ENCODE measurements at places on chromosomes 7 and 10.

DNA sequence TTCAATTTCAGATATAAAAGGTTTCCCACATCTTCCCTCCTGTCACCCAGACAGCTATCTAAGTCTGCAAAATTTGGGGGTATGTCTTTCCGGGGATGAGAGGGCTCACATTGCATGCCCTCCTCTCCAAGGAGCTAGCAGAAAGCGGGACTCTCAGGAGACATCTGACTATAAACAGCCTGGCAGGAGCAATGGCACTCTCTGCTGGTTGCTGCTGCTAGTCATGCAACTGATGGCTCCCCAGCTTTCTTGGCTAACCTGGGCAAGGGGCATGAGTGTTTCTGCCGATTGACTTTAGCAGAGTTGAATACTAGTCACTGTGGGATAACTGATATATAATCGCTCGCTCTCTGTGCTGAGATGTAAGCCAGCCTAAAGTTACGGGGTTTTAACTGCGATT lies 12.0 kb downstream of the TBX20 start:
- DNase-seq: no peak

DNA sequence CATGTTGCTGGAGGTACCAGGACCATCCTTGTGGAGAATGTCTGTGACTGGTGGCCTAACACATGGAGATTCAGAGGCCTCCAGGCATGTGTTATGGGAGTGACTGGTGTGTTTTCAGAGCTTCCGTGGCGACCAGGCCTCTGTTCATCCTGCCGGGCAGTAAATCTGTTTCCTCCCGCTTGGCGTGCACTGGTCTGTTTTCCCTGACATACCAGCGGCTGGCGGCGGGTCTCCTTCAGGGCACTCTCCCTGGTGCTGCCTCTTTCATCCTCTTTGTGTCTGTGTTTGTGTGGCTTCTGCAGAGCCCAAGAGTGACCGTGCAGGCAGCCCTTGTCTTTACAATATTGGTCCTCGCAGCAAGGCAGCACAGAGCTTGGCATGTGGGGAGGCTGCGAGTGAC lies 385.1 kb upstream of the MKI67 start:
- DNase-seq: no peak

DNA sequence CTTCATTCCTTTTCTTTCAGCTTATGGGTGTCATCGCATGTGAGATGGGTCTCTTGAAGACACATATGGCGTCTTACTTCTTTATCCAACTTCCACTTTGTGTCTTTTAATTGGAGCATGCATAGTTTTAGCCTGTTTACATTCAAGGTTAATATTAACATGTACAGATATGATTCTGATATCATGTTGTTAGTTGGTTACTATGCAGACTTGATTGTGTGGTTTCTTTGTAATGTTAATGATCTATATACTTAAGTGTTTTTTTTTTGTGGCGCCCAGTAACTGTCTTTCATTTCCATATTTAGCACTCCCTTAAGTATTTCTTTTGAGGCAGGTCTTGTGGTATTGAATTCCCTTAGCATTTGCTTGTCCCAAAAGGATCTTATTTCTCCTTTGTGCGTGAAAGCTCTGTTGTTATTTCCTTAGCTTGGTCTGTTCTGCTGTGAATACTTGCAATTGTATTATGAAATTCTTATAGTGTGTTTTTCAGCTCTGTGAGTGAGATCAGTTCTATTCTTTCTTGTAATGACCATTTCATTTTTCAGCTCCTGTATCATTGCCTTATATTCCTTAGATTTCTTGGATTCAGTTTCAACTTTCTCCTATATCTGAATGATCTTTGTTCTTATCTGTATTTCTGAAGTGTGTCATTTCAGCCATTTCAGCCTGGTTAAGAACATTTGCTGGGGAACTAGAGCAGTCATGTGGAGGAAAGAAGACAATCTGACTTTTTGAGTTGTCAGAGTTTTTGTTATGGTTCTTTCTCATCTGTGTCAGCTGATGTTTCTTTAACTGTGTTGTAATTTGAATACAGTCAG lies 88.4 kb downstream of the ABCA13 start:
- DNase-seq: no peak

- no peak for DNase-seq
Observed at GRCh38 chr7:3087243-3087755, 43.6 kb upstream of the CARD11 start.

- no peak for DNase-seq
Observed at GRCh38 chr10:112230325-112230988, 46.9 kb upstream of the GPAM start.

- no peak for DNase-seq
Observed at GRCh38 chr10:45427262-45427969, 53.4 kb downstream of the ALOX5 start.

GRCh38 chr7:44959433-44959951 lies 19.3 kb downstream of the MYO1G start:
- peak; percentile 81 for DNase-seq

DNA sequence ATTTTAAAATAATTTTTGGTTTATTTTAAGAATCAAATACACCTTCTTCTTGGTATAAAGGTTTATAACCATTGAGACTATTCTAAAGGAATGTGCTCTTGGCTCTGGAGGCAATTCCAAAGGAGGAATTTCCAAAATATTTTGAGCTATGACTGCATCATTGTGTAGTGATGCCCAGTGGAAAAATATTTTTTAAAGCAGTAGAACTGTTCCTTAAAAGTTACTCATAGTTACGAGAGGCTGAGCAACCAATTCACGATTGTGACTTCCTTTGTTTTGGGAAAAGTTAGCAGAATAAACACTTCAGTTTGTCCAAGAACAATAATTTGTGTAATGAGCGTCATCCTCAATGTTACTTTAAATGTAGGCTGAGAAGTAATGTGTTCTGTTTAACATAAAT lies 233.6 kb downstream of the BAMBI start:
- no peak for DNase-seq

GRCh38 chr7:149626972-149627371 lies 129.4 kb upstream of the ZNF746 start:
- no peak for DNase-seq

DNA sequence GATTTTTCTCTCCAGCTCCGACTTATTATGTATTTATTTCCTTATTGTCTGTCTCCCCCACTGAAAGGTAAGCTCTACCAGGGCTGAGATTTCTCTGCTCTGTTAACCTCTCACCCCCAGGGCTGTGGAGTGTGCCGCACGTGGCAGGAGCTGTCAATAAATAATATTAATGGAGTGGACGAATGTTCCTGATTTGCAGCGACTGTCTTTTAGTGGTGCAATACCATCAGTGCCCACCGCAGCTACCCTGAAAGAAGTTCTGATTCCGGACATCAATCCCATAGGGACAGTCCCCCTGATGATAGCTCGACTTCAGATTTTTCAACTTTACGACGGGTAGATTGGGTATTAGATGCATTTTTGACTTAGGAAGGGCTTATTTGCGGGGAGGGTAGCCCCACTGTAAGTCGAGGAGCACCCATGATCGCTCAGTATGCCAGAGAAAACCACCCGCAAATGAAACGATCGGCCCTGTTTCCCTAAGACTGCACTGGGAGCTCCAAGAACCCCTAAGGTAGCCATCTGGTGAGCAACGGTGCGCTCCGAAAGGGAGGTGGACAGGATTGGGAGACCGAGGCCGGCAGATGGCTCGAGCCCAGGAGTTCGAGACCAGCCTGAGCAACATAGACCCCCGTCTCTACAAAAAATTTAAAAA lies 986 bp upstream of the PPP2R2D start:
- no peak for DNase-seq

GRCh38 chr7:99693427-99694200 lies 13.8 kb upstream of the CYP3A5 start:
- DNase-seq: no peak

DNA sequence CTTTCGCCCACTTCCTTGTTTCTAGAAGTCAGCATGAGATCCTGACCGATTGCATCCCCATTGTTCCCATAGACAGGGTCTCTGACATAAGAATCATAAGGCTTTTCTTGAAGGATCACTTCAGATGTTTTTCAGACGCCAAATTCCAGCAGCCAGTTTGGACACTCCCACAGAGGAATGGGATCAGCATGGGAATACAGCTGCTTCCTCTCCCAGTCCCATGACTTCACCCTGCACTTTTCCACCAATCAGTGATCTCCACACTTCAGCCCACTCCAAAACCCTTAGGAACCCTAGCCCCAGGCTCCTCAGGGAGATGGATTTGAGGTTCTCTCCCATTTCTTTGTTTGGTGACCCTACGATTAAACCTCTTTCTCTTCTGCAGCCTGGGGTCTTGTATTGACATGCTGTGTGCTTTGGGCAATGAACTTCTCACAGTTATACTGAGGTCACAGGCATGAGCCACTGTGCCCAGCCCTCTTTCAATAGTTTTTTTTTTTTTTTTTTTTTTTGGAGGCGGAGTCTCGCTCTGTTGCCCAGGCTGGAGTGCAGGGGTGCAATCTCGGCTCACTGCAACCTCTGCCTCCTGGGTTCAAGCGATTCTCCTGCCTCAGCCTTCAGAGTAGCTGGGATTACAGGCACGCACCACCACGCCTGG lies 52.8 kb upstream of the CHST3 start:
- DNase-seq: no peak

GRCh38 chr7:17297243-17297642 lies 1.2 kb upstream of the AHR start:
- DNase-seq: no peak

GRCh38 chr10:75446508-75446907 lies 15.1 kb downstream of the LRMDA start:
- no peak for DNase-seq

DNA sequence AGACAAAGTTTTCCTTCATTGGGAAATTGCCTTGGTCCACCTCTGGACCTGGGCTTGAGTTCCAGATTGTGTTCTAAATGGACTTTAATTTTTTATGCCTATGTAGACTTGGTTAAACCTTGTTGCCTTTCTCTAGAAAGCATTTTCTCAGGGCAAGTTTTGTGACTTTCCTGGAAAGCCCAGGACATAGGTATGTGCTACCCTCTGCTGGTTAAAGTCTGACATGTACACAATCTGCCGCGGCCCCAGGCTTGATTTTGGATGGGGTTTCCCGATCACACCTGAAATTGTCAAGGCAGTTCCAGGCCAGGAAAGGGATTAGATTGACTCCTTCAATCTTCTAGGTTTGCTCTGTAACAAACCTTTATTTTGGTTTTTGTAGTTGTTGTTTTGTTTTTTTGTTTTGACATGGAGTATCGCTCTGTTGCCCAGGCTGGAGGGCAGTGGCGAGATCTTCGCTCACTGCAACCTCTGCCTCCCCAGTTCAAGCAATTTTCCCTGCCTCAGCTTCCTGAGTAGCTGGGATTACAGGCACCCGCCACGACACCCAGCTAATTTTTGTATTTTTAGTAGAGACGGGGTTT lies 14.1 kb upstream of the AKR1B10 start:
- peak; percentile 50 for DNase-seq

- DNase-seq: no peak
Observed at GRCh38 chr7:131145026-131145425, 182.7 kb upstream of the MKLN1 start.

DNA sequence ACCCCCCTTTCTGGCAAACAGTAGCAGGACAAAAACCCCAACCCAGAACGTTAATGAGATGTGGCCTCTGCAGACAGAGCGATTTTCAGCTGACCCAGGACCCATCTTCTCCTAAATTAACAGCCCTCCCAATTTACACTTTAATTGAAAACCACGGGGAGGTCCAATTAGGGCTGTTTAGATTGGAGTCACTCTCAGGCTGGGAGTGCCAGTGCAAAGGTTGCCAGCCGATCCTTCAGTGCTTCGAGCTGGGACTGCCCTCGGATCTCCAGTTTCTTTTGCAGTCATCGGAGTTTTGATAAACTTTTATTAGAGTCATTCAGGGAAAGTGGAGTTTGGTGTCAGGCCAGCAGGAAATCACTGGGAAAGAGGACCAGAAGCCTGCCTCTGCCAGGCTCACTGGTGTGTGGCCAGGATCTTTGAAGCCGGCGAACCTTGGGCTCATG lies 108.0 kb downstream of the DOCK1 start:
- no peak for DNase-seq

DNA sequence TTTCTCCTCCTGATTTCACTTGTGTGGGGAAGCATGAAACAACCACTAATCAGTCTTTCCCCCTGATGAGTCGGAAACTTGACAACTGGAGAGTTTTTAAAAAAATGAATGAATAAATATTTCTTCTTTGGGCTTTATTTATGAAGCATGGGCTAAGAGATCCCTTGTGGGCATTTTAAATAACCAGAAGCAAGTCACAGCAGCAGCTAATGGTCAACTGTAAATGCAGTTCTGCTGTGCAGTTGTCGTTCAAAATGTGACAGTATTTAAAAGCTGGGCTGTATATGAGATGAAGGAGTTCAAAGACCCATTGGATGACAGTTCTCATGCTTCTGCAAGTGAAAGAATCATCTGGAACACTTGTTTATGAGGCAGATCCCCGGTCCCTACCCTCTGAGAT lies 54.1 kb downstream of the STEAP1B start:
- DNase-seq: no peak

GRCh38 chr7:75704928-75705327 lies 33.8 kb downstream of the HIP1 start:
- DNase-seq: no peak

- DNase-seq: no peak
Observed at GRCh38 chr10:48651839-48652238, 32.8 kb upstream of the WDFY4 start.

DNA sequence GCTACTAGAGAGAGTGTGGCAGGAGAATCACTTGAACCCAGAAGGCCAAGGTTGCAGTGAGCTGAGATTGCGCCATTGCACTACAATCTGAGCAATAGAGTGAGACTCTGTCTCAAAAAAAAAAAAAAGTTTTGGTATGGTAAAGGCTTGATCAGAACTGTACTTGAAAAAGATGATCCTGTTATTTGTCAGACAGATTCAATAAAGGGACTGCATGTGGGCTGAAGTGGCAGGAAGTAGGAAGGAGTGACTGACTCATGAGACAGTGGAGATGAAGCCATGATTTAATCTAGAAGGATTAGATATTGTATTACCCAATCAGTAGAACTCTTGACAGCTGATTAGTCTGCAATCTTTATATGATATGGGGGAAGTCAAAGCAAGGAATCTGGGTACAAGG lies 2.7 kb upstream of the TMEM254 start:
- DNase-seq: no peak

DNA sequence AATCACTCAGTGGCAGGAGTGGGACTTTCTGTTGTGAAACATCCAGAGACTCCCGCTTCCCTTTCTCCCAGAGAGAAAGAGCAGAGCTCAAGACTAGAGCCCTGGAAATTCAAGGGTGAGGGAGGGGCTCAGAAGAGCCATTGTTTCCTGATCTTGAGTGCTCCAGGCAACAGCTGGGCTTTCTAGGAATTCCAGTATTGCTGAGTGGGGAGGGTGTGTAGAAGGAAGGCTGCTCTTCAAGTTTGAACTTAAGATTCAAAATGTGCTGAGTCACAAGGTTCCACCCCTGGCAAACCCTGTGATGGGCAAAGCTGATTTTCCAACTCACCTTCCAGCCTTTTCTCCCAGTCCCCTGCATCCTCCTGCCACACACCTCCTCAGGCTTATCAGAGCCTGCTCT lies 42.3 kb upstream of the MSRB2 start:
- DNase-seq: no peak

GRCh38 chr10:104274762-104275721 lies 6.1 kb downstream of the GSTO2 start:
- peak; percentile 53 for DNase-seq

DNA sequence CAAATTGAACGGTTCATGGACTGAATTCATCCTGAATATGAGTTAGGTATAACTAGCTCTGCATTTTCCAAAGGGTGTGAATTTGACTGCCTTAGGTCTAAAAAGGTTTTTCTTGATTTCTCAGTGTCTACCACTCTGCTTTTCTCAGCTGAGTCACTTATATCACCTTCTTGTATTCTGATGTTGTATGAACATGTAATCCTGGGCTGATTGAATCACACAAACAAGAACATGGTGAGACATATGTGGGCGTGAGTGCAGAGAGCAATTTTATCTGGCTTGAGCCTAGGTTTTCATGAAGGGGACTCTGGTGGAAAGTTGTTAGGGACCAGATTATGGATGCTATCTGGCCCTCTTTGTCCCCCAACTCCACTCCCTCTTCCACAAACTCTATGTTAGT lies 239.8 kb downstream of the SUGCT start:
- DNase-seq: no peak
